Ovary (tissue), 10 donors: ENCODE measurements at places on chromosomes 6 and 20. TPM values are rescaled to one million over a fixed set of nuclear protein-coding genes. Genes with fewer than 3 reads are reported as not detected.

The SAPCD1 gene
- not detected for total RNA-seq

The C20orf204 gene
- total RNA-seq: 2.6 TPM

The MICB gene
- 0.71 TPM for total RNA-seq

GRCh38 chr6:701700-702479, 9.0 kb upstream of the EXOC2 start:
- DNase-seq: no peak

The GHRH gene
- not detected for total RNA-seq

The DNAAF9 gene
- 15.0 TPM for total RNA-seq

DNA sequence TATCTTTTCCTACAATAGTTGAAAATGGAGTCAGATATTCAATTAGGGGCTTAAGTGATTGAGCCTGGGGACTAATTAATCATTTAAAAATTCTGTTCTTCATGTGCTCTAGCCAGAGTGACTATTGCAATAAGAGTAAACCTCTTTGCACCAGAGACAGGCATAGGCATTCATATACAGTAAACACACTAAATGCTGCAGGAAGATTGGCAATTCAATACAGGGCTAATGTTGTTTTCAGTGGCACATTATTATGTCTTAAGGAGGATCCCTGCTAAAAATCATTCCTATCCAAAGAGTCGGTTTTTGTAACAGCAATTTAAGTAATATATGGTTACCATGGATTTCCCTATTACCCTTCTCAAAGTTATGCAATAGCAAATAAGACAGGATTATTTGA, 1.2 kb downstream of the PDE7B start:
- no peak for DNase-seq

- DNase-seq: no peak
Observed at GRCh38 chr6:156776470-156776839, 723 bp upstream of the ARID1B start.

- no peak for DNase-seq
Observed at GRCh38 chr6:128310451-128310850, 209.9 kb downstream of the PTPRK start.

DNA sequence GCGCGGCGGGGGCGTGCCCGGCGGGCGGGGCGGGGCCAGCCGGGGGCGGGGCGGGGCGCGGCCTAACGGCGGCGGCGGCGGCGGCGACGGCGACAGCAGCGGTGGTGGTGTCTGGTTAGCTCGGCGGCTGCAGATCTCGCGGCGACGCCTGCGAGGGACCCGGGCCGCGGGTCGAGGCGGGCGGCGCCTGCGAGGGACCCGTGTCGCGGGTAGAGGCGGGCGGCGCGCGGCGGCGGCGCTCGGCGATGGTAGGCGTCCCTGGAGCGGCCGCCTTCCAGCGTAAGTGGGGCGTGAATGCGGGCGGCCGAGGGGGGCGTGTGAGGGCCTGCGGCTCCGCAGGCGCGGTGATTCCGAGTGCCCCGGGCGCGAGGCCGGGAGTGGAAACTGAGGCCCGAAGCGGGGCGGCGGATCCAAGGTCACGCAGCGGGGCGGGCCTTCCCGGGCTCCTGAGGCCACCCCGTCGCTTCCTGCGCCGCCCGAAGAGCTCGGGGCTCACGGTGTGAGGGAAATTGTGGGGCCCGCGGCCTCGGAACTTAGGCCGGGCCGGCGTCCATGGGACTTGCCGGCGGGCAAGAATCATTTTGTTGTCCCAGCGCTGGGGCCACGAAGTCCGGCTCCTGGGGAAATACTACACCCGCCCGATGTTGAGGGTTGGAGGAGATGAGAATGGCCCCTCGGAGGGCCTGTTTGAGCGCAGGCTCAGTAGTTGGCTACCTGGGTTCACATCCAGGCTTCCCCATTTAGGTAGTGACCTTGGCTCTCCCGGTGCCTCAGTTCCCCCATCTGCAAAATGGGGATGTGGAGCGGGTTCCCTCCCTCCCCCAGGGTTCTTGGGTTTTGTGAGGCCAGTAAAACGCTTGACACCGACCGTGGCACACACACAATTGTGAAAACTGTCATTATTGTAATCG, at the start of gene CBFA2T2:
TSS of gene CBFA2T2 (plus strand) at position 74 of the 911 bp plus-strand sequence. CDS start at position 246, 172 bp downstream.
- peak; percentile 69 for DNase-seq

GRCh38 chr20:48662711-48663110, 165.1 kb downstream of the PREX1 start:
- DNase-seq: no peak

DNA sequence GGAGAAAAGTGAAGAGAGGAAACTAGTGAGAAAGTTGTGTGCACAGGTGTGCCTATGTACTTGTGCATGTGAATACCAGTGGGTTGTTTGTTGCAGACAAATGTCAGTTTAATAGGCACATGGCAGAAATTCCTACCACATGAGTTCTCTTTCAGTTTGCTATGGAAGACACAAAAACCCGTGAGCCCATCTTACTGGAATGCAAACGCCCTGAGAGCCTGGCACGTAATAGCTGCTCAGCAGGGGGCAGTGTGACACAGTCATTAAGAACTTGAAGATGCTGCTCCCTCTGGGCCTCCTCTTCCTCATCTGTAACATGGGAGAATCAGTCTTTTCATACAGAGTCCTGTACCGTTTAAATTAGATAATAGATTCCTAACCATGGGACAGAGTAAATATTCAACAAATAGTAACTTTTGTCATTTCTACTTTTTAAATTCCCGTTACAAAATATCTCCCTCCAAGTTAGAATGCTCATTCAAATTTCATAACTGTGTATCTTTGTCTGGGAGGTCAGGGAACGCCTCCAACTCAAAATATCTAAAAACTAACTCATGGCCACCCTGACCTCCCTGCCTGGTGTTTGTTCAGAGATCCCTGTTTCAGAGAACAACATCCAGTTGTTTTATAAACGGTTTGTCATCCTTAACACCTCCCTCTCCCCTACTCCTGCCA, 802.9 kb downstream of the MAFB start:
- DNase-seq: peak; percentile 58

The JAG1 gene
- 34.7 TPM for total RNA-seq
